ENCODE measurements at places on chromosomes 2 and 18.

DNA sequence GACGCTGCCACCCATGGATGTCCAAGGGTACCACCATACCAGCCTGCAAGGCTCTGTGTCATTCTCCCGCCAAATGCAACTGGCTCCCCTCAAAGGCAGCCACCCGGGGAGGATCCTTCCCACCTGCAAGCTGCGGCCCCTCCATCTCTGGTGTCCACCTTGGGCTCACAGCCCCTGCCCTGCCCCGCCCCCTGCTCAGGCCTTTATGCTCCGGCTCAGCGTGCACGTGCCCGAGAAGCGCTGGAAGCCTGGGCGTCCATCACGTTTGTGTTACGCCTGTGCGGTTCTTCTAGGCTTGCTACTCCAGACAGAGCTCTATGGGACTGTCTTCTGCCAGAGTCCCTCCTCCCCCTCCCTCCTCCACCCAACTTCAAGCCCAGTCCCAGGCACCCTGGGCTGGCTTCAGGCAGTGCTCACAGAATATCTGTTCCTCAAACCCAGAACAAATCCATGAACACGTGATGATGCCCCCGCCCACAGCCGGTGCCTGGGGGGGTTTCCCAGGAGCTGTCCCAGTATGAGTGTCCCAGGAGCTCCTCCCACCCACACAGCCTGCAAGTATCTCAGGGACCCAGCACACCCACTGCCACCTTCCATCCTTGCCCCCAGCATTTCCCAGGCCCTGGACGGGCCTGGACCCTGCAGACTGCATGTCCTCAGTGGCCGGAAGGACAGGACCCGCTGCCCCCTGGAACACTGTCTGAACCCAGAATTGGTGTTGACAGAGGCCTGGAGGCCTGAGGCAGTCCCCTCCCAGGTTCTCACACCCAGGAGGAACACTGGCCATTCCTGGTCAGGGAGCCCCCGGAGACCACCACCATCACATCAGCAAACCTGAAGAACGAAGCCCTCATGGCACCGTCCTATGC, 30.3 kb downstream of the KIF1A start:
- no peak for DNase-seq

DNA sequence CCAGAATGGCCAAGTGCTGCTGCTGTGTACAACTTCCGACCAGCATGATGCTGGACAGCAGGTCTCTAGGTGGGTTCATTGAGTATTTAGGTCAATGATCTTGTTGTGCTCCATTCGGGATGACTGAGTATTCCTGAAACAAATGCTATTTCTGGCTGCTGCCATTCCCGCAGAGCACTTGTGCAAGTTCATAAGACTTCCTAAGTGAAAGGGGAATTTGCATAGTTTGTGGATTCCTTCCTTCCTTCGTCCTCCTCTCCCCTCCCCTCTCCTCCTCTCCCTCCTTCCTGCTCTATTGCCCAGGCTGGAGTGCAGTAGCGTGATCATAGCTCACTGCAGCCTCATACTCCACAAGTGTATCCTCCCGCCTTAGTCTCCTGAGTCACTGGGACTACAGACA, 40.4 kb downstream of the LDLRAD4 start:
- no peak for DNase-seq

GRCh38 chr18:8943900-8944870, 158.3 kb upstream of the NDUFV2 start:
- peak; percentile 94 for DNase-seq

DNA sequence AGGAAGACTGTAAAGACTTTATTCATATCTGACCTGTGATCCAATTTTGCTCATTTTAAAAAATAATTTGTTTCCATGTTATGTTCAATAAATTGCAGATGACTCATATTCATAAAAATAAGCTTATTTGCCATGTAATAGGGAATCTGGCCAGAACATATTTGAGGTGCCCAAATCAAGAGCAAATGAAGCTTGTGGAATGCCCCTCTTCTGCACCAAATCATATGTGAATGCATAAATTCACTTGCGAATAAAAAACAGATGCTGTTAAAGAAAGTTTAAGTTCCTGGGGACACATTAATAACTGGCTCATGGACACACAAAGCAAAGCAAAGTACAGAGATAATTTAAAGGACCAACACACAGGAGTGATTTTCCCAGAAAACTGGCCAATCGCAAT, 279.0 kb upstream of the CDH2 start:
- no peak for DNase-seq

GRCh38 chr18:35789543-35789942, 182.9 kb upstream of the RMP24 start:
- DNase-seq: no peak

Data from IMR-90 (cell line).